ENCODE measurements at places on chromosomes 5 and 9.

- DNase-seq = no peak
Measured at GRCh38 chr5:88732181-88732633, 150.8 kb downstream of the MEF2C start.

DNA sequence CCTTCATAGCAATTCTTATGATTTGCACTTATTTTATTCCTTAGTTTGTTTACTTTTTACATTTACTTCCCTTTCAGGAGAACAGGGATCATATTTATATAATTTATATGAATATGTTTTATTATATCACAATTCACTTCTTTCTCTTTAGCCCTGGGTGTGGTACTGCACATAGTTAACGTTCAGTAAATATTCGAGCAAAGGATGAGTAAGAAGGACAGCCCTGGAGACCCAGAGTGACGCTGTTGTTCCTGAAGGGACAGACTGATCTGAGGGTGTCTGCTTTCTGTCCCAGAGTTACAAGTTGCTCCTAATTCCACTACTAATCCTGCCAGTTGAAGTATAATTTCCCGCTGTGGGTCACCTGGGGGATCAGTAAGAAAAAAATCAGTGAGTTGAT, 366.1 kb downstream of the DMRT2 start:
- no peak for DNase-seq

DNA sequence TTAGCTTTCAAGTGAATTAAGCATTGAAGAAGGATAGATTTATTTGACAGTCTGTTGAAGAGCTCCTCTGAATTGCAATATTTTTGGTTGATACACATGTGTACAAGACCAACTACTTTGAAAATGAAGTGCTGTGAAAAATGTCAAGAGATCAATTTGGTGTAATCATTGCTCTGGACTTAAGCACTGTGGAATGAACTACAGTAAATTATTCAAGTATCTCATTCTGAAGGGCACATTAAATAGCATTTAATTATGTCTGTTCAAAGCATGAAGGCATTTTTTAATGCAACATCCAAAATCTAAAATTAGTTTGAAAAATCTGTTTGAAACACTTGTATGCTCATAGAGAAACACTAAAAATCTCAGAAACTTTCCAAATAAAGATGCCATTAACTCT, 107.5 kb downstream of the CDH18 start:
- no peak for DNase-seq

GRCh38 chr9:16133556-16134227, 580.8 kb downstream of the CCDC171 start:
- DNase-seq = no peak

DNA sequence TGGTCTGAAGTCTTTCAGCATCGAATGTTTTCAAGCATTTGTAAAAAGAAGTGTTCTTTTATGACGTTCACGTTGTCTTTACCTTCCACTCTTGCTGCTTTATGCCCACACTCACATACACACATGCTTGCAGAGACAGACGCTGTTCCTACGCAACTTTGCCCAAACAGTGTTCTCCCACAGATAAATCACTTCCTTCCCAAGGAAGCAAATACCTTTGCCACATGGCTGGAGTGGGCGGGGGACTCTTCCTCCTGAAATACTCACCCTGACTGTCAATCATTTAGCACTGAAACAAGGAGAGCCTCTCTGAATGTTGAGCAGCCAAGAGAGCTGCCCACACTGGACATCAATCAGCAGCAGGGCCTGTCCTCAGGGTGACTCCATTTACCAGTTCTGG, 22.4 kb upstream of the ASTN2 start:
- no peak for DNase-seq

GRCh38 chr5:112738191-112738560, 491 bp downstream of the APC start:
- DNase-seq = no peak

- no peak for DNase-seq
Measured at GRCh38 chr9:18071651-18072060, 402.3 kb upstream of the ADAMTSL1 start.
